ENCODE measurements at places on chromosomes 6 and 20. TPM values are rescaled to one million over a fixed set of nuclear protein-coding genes. Genes with fewer than 3 reads are reported as not detected.

DNA sequence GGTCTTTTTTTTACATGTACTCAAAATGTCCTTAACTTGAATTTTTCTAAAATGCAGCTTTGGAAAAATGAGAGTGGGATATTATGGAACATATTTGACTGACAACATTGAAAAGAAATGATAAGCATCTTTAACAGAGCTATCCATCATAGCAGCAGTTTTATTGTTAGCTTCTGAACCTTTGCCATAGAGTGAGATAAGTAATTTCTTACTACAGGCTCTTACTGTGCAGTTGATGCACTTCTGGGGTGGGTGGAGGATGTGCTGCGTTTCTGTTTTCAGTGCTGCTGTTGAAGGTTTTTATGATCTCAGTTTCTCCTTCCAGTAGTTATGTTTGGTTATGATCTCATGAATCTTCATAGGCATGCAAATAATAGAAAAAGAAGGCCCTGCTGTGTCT, 267.0 kb downstream of the TMEM242 start:
- no peak for DNase-seq

DNA sequence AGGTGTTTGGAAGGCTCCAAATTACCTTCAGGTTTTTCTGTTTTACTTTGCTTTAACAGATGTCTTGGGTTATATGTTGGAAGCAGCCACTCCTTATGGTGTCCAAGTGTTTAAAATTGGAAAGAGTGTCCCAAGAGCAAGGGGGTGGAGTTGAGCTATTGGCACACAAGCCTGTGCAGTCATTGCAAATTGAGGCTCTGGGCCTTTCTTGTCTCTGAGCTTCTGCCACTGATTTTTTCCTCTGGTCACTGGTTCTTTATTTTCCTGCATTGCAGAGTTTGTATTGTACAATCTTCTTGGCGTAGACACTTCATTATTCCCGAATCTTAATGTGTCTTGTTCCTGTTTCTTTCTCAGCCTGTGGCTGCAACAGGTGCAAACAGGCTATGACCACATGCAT, 598.8 kb downstream of the RNF144B start:
- no peak for DNase-seq

GRCh38 chr6:147624946-147625515, 116.5 kb downstream of the SAMD5 start:
- no peak for DNase-seq

- DNase-seq: no peak
Observed at GRCh38 chr20:16451001-16451400, 122.2 kb downstream of the KIF16B start.

GRCh38 chr20:7742479-7742878, 197.8 kb downstream of the HAO1 start:
- no peak for DNase-seq

DNA sequence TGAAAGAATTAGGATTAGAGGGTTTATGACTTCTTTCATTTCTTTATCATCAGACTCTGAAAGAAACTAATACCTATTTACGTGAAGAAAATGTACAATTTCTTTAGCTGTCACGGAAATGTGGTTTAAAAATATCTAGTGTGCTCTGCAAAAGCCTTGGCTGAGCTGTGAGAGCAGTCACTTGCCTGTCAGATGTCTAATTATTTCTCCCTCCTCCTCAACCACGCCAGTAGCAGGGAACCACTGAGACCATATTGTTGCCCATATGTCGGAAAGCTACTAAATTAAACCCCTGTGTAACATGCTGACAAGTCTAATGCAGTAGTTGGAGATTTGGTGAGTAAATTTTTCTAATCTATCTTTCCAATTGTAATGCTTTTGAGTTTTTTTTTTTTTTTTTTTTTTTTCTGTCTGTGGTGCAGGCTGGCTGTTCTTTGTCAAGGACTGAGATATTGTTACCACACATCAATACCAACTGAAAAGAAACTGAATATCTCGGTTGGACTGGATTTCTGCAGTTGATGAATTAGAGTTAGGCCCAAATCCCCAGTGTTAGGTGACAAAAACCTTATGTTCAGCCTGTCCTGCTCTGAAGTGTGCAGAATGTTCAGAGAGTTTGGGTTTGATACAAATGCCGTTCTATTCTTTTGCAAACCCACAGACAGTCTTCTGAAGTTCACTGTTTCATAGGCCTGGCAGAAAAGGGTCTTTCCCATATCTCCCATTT, 302.9 kb upstream of the SYNCRIP start:
- DNase-seq: no peak

DNA sequence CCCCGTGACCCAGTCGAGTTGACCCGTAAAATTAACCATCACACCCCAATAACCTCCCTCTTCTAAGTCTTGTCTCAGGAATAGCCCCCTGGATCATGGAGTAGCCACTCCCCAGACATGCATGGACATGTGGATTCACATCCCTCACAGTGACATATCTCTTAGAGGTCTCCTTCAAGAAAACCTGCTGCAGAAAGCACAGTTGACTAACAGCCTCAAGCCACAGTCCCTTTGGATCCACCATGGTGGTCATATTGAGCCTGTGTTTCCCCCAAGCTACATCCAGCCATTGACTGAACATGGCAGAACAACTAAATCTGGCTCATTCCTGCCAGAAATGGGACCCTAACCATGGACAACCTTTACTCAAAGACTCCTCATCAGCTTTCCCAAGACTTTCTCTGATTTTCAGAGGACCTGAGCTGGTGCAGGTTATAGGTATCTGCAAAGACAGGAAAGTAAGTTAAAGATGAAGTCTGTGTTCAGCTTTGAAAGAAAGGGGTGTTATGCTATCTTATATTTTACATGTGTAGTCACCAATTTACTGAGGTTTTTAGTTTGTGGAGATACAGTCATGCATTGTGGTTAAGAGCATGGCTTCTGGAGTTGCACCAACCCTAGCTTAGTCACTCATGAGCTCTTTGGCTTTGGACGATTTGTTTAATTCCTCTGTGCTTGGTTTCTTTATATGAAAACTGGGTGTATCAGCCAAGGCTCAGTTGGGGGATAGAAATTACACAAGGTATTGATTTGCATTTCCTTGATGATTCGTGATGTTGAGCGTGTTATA, 219.1 kb downstream of the MYLK4 start:
- DNase-seq: no peak

GRCh38 chr20:23658989-23659609, 21.3 kb upstream of the CST3 start:
- DNase-seq: no peak

GRCh38 chr6:4608361-4609115, 167.7 kb upstream of the CDYL start:
- no peak for DNase-seq

GRCh38 chr6:54087721-54088120, 23.5 kb upstream of the MLIP start:
- DNase-seq: no peak

DNA sequence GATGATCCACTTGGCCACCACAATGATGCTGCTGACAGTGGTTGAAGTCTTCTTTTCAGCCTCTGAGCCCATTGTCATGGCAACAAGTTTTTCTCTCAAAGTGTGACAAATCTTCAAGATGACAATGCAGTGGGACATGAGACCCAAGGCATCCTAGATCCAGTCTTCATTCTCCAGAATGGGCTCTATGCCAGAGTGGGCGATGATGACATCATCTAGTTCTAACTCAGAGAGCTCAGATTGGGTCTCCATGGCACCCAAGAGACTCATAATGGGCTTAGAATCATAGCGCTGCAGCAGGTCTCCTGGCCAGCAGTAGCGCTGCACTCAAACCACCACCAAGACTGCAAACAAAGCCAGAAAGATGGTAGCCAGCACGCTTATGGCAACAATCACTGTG, 973.6 kb downstream of the EYS start:
- DNase-seq: no peak

DNA sequence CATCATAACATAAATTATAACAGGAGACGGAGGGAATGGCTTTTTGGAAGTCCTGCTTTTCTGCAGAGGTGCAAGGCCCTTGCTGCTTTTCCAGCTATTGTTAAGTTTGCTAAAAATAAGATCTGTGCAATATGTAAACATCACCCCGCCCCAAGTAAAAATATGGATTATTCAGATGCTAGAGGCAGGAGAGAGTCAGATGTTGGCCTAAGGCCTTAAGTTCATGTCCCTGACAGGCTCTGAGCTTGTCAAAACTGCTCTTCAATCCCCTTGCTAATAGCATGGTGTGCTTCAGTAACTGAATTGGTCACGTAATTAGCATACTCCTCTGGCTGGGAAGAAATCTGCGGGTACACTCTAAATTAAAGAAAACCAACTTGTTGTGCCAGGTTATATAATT, 147.5 kb downstream of the BMP2 start:
- DNase-seq: no peak

DNA sequence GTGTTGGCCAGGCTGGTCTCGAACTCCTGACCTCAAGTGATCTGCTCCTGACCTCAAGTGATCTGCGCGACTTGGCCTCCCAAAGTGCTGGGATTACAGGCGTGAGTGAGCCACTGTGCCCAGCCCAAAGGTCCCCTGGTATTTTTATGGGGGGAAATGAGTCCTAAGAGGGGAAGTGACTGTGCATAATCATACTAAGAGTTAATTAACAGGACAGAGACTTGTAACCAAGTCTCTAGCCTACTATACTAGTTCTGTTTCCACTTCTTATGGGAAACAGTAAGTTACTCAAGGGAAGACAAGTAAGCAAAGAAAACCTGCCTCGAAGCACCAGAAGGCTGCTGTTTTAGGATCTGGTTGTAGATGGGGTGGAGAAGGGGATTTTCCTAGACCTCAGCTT, 27.9 kb downstream of the TCF15 start:
- DNase-seq: no peak

- DNase-seq: no peak
Observed at GRCh38 chr20:32433311-32434021, 75.3 kb downstream of the ASXL1 start.

The NMBR gene
- polyA plus RNA-seq: 3.5 TPM

The BFSP1 gene
- polyA plus RNA-seq: 7.4 TPM

The FGD2 gene
- 5.8 TPM for polyA plus RNA-seq

The TFAP2D gene
- polyA plus RNA-seq: not detected

The CAGE1 gene
- polyA plus RNA-seq: 7.2 TPM

Measured in testis (tissue), 5 donors.